ENCODE measurements at places on chromosomes 3 and 15.

DNA sequence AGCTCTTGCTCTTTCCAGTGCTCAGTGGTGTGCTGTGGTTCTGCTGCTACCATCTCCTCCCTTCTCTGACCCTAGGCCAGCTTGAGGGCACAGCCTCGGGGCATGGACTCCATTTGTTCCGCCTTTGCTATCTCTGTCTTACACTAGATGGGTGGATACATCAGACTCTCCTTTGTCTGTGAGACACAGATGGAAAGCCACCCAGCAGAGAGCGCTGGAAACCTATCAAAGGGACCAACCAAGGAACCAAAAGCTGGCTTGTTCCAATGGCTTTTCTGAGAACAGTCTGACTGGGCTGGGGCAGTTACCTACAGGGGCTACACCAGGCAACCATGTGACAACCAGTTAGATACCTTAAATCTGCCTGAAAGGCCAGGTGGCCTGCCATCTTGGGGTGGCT, 63.8 kb downstream of the NPTN start:
- DNase-seq: peak; percentile 36

- no peak for DNase-seq
These were observed 152.6 kb downstream of the GREM1 start for GRCh38 chr15:32870240-32871033.

DNA sequence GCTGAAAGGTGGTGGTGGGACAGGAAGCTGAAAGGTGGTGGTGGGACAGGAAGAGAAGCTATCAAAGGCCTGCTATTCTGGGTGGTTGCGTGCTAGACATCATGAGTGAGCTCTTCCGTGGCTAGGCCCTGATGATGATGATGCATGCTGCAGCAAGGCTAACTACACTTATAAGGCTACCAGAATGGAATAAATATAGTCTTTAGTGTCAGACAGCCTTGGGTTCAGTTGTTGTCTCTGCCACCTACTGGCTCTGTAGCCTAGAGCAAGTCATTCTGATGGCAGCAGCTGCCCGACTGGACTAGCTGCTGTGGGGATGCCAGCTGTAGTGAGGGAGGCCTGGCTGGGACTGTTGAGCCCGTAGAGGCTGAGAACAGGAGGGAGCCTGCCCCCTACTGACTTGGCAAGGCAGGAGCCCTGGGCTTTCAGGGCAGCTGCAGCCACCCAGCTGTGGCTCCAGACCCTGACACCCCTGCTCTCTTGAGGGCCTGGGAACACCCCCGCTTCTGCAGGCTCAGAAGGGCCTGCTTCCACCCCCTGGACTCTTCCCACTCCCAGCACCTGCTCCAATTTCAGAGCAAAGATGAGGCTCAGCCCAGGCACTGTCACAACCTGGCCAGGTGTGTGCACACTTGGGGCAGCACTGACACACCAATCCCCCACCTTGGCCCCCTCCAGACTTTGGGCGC, 21.4 kb upstream of the ZBED2 start:
- peak; percentile 64 for DNase-seq

- no peak for DNase-seq
These were observed 32.8 kb upstream of the SLC9A9 start for GRCh38 chr3:143881095-143881494.

DNA sequence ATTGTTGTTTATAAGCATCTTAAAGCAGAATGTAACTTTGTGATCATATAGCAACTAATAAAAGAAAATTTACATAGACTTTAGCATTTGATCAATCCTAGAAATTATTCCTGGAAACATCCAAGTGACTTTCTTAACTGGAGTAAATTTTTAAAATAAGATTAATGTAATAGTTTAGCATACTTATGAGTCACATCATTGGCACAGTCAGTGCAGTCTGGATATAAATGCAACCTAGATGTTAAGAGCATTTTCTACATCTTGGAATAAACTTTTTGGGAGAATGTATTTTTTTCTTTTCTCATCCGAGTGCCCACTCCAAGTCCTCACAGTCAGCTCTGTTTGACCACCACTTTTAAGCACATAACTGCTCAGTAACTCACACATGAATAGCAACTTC, 324.6 kb upstream of the PLSCR5 start:
- no peak for DNase-seq

DNA sequence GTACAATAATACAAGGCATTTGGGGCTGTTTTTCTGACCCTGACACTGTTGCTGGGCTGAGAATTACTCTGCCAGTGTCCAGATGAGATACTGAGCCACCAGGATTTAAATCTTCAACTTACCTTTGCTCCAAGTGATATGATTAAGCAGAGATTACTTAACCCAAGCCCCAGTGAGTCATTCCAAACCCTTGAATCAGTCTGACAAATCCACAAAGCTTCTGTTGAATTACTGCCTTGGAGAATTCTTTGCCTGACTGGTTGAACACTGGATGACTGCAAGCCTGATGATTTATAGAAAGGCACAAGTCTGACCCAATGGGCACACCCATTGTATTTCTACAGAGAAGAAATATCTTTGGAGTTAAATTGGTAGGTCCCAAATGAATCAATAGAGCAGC, 88.2 kb upstream of the TSC22D2 start:
- DNase-seq: peak; percentile 64

DNA sequence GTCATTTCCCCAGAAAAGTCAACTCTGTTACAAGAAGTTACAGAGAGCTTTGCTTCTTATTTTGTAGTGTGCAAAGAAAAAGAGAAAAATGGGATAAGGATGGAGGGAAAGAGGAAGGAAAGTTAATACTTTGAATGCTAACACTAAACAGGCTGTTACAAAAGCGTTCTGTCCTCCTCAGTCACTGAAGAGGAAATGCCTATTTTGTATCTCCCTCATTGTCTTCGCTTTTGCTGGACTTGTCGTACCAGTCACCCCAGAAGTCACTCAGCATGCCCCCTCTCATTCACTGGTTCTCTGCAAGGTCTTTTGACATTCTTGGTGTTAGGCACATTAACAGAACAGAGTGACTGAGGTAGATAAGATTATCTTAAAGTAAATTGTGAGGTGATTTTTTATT, 129.6 kb downstream of the ALCAM start:
- no peak for DNase-seq

DNA sequence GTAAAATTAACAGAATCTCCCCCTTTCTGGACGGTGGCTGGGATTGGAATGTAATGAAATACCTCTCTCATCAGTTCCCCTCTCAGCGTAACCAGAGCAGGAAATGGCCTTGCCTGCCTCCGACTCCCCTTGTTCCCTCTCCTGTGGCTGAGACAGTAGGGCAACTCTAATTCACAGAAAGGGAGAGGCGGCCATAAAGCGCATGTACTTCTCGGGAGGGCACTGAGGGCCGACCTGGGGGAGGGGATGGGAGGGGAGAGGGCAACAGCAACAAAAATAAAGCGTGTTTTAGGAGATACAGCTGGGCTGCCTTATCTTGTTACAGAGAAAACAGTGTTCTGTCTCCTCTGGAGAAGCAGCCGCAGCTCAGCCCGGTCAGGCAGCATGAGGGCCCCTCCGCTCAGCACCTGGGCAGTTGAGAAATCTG, 783.3 kb upstream of the ARRDC4 start:
- DNase-seq: peak; percentile 32

GRCh38 chr3:17059989-17060550, 175.3 kb downstream of the PLCL2 start:
- no peak for DNase-seq

DNA sequence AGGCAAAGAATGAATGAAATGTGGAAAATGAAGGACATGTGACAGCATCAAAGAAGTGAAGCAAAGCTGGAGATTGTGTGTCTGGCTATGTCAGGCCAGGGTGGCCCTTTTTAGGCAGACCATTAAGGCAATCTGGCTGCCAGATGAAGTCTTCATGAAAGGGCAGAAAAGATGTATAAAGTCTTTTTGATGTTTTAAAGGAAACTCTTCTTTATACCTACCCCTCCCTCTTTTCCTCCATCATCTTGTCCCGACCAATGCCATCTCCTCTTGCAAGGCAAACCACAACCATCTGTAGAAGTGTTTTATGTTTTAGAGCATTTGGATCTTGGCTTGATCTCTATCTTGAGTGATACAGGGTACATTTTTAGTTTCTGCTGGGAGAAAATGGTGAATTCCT, 259.2 kb downstream of the LSAMP start:
- DNase-seq: no peak

GRCh38 chr15:38555686-38556334, 8.8 kb downstream of the RASGRP1 start:
- peak; percentile 56 for DNase-seq

DNA sequence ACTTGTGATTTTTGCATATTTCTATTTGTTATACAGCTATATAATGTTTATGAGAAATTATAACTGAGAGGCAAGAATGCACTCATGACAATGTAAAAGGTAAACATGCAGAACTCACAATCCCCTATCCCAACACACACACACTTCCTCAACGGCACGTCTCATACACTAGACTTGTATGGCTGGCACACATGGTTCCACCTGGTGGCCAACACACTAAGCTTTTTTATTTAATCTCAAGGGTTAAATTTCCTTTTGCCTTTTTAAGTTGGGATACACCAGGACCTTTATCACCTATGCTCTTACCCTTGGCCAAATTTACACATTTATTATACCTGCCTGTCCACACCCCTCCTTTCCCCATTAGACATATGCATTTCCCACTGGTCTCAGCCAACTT, 88.6 kb upstream of the PSMD6 start:
- no peak for DNase-seq

GRCh38 chr3:186990878-186991308, 60.6 kb downstream of the ST6GAL1 start:
- DNase-seq: no peak

DNA sequence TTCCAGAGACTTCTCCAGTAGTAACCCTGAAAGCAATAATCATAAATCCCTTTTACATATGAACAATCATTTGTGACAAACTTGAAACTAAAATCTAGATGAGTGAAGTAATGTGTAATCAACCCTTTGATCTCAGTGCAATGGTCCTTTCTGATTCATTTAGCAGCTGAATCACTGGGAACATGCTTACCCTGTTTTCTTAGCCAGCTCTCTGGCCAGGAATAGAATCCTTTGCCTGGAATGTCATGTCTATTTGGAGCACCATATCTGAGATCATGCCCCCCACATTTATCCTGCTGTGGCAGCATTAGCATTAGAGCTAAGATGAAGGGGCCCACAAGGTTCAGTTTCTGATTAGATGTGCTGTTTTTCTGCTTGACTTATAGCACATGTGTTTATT, 309.8 kb downstream of the OXSM start:
- DNase-seq: no peak

DNA sequence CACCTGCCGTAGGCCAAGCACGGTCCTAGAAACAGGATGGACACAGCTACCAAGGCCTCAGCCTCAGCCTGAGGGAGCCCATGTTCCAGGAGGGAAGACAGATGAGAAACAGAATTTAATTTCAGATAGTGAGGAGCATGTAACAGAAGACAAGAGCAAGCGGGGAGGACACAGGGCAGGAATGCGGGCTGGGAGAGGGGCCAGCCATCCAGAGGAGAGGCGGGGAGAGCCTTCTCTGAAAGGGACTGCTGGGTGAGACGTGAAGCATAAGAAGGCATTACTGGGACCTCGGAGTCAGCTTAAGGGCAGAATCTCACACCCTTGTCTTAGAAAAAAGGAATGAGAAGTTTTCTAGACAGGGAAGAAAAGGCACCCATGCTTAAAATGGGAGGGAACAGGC, 271.7 kb upstream of the NSMCE3 start:
- no peak for DNase-seq

DNA sequence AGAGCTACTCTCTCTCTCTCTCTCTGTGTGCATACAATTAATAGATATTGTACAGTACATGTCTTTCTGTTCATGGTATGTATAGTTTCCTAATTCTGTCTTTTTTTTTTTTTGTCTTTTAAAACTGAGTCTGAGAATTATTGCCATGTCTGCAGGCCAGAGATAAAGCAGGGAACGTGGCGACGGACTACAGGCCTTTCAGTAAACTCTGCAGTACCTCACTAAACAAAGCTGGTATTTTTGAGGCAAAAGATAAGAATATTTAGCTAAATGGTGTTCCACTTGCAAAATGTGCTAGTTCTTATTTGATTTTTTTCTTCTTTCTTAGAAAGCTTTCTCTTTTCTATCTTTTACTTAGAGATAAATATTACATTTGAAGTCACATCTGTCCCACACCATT, 44.0 kb upstream of the EHHADH start:
- no peak for DNase-seq

GRCh38 chr3:187741403-187742350, 3.6 kb downstream of the BCL6 start:
- no peak for DNase-seq

- DNase-seq: no peak
These were observed 37.0 kb upstream of the CDCP1 start for GRCh38 chr3:45182915-45183871.

- no peak for DNase-seq
These were observed 81.2 kb upstream of the TCF12 start for GRCh38 chr15:56837273-56837672.

DNA sequence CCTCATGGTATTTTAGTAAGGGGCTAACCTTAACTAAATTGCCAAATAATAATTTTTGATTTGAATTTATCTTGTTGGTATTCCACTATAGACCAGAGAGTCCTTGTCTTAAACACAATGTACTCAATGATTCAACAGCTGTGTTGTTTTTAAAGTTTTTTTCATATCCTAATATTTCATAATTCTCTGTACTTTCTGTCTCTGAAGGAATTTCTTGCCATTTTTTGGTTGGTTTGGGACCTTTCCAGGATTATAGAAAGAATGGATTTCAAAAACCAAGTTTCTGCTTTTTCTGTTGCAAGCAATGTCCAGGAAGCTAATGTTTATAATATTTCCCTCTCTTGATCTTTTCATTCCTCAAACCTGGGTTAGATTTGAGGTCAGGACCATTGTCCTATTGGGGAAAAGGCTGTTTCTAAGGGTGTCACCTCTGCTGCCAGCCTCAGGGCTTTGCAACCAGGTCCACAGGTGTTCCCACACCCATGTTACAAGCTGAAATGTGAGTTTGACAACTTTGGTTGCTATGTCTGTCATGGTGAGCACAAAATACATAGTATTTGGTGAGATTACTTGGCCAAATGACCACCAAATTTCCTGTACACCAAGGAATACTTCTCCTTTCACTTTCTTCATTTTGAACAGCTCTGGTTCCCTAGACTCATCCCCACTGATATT, 363.7 kb upstream of the RGMA start:
- no peak for DNase-seq

- no peak for DNase-seq
These were observed 358.0 kb upstream of the TGFBR2 start for GRCh38 chr3:30248423-30248822.

- DNase-seq: no peak
These were observed 87.5 kb upstream of the FAM3D start for GRCh38 chr3:58754074-58754473.

All from SJCRH30 (cell line).